ENCODE measurements at places on chromosomes 1 and 21.
A peak's percentile ranks its signal among the peaks of the same experiment; 100 is the strongest.

- DNase-seq = no peak
These were observed 281.6 kb upstream of the FMN2 start for GRCh38 chr1:239810061-239810481.

DNA sequence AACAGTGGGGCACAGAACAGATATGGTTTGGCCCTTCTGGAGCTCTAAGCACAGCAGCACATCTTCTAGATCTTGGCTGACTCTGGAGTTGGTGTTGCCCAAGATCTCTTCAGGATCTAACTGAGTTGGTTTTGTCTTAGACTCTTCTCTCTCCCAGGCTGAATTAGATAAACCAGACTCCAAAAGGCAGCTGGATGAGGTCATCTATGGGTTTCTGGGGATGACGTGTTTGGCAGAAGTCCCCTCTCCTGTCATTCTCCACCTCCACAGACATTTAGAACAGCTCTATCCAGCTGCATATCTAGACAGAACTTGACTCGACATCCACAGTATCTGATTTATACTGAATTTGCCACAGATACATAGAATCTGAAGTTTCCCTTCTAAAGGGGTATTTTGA, 75.3 kb downstream of the ST6GALNAC5 start:
- DNase-seq = no peak

GRCh38 chr1:187873126-187873525, 1044.4 kb downstream of the PLA2G4A start:
- no peak for DNase-seq

- no peak for DNase-seq
These were observed 25.0 kb upstream of the CACYBP start for GRCh38 chr1:174974711-174975119.

GRCh38 chr1:18592368-18592767, 38.3 kb upstream of the PAX7 start:
- no peak for DNase-seq

GRCh38 chr1:25109531-25109951, 122.8 kb downstream of the SYF2 start:
- no peak for DNase-seq

DNA sequence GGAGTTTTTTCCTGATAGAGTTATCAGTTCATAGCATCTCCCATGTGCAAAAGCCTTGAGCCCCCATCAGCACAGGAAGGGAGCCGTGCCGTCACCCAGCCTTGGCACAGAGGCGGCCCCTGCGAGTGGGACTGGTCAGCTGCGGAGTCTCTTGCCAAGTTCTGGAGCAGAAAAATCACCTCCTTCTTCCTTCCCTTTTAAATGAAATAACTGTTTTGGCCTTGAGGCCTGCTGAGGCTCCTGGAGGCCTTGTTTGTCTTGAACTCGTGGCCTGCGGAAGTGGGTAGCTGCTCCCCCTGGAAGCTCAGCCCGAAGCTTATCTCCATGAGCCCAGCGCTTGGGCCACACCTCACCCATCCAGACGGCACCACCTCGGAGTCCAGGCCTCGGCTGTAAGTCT, 145.7 kb upstream of the TMEM51 start:
- DNase-seq = no peak

DNA sequence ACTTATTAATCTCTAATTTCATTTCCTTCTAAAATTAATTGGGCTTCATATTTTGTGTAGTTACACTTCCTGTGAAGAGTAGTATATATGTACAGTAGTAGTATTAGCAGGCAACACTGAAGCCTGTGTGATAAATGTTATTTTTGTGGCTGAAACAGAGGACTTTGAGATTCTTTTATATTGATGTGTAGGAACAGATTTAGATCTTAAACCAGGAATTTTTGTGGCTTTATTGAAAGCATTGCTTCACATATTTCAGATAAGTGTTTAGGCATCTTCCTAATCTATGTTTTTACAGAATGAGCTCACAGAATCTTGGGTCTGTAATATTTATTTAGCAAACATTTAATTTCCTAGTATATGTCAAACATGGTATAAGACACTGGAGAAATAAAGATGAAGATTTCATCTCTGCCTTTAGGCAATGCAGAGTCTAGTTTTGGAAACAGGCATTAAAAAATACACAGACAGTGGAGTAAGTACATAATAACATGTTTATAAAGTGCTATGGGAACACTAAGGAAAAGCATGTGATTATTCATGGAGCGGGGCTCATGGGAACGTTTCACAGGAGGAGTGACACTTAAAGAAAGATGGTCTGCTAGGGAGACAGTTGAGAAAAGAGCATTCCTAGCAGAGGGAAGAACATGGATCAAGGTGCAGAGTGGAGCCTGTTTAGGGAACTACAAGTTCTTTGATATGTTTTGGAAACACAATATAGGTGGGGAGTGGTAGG, 52.7 kb downstream of the MIGA1 start:
- peak; percentile 61 for DNase-seq

DNA sequence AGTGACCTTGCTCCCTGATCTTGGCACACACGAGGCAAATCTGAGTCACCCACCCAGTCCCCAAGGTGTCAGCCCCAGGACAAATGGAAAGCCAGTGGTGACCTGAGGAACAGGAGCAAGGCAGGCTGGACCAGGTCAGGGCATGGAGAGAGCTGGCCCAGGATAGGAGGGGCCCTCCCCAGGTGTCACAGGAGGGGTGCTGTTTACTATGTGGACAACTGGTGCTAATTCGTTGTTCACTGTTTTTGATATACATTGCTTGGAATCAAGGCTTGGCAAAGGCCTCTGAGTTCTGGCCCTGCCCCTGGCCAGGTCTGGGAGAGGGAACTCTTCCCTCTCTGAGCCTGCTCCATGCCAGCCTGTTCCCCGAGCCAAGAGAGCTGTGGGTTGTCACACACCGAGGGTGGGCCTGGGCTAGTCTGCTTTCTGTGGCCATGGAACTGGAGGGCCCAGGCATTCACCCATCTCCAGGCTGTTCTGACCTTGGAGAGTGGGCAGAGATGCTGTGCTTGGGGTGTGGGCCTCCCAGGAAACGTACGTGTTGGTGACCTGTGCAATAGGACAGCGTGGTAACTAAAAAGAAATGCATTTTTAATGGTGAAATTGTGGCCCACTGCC, 41.8 kb downstream of the CRYAA start:
- DNase-seq = peak; percentile 59

- no peak for DNase-seq
These were observed 61.2 kb downstream of the CRP start for GRCh38 chr1:159653201-159653600.

DNA sequence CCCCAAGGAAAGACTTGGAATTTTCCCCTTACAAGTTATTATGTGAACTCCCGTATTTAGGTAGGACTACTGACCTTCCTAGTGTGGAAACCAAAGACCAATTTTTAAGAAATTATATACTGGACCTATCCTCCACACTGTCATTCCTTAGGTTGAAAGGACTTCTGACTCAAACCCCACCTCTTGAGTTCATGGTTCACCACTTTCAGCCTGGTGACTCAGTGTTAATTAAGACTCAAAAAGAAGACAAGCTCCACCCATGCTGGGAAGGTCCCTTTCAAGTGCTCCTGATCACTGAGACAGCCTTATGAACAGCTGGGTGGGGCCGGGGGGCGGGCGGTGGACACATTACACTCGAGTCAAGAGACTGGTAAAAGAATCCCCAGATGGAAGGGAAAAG, 113.2 kb downstream of the LRRC53 start:
- DNase-seq = no peak

GRCh38 chr1:202932476-202932875, 5.4 kb upstream of the KLHL12 start:
- DNase-seq = no peak

DNA sequence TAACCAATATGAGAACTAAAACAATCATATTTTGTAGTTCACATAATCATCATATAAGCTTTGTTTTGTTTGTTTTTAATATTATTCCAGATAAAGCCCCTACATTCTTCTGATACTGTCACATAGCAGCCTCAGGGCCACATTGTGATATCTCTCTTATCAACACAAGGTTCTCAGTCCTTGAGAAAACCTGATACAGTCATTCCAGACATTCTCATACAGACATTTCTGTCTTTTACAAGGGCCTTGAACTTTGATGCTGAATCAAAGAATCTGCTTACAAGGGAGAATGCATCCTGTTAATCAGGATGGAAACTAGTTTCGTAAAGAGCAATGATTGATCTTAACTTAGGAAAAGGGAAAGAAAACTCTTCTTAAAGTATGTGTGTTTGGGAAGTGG, 12.7 kb upstream of the VCAM1 start:
- no peak for DNase-seq

- DNase-seq = no peak
These were observed 581.6 kb upstream of the ADAMTS5 start for GRCh38 chr21:27548486-27548885.

- DNase-seq = no peak
These were observed 6.4 kb upstream of the C1orf21 start for GRCh38 chr1:184380468-184380867.

- DNase-seq = peak; percentile 93
These were observed 11.7 kb upstream of the ENO1 start for GRCh38 chr1:8889925-8890785.

- DNase-seq = no peak
These were observed at the start of gene DPT for GRCh38 chr1:168728473-168729404. DPT (minus strand) TSS chr1:168729206; CDS start chr1:168729174, 32 bp downstream.

- no peak for DNase-seq
These were observed 91.9 kb downstream of the NFIA start for GRCh38 chr1:61174060-61174795.

DNA sequence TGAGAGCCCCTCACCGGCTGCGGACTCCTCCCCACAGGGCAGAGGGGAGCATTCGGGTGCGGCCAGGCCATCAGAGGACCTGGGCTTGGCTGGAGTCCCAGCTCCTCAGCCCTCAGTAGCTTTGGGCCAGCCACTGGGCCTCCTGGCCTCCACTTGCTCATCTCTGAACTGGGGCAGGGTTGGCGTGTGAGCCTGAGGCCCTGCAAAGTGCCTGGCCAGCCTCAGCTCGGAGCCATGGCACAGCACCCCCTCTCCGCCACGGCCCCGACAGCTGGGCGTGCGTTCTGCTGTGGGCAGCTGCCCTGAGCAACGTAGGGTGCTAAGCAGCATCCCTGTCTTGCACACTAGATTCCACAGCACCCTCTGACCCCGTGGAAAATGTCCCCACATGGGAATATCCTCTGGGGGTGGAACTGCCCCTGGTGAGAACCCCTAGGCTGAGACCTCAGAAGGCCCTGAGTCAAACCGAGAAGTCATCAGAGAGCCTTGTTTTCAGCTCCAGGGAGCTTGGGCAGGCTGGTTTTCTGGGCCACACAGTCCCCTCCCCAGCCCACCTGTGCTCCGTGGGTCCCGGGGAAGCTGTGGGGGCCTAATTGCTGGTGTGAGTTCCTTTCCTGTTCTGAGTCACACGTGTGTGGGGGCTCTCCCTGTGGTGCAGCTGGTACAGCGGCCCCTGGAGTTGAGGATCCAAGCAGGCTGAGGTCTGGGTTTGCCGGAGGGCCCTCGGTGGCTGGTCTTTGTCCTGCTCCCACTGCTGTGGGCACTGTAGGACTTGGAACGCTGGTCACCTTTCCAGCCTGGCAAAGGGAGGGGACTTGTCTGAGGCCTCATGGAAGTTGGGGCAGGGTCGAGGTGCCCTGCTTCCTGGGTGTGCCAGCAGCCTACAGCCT, 24.5 kb downstream of the TP73 start:
- no peak for DNase-seq

DNA sequence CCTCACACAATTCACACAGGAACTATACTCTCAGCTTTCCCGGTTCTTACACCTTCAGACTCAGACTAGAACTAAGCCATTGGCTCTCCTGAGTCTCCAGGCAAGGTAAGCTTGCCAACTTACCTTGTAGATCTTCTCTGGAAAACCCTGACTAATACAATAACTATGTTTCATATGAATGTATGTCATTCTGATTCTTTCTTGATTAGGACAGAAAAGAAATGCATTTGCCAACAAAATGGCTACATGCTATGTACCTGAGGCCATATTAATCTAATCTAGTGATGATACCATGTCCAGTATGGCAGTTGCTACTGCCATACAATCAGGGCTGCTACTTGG, 9.8 kb upstream of the ZSWIM5 start:
- DNase-seq = no peak

DNA sequence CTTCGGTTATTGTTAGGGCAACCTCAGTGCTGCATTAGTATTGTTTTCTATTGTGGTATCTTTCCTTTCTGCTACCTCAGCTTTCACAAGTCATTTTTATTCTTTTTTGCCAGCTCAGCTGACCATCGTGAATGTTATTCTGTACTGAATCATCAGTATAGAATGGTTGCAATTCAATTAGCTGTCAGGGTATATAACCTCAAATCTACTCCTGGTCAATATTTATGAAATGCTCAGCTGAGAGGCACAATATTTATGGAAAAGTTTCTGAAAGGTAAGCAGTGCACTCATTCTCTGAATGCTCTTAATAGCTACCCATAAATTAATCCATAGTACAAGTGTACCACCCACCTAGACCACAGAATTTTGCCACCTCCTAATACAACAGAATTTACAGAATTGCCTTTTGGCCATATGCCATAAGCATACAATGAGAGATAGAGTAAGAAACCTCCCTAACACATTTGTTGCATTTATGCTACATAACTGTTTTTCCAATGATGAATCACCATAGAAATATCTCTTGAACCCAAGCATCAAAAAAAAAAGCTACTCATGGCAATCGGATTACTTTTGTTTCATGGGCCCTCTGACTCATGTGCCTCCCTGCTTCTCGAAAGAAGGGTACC, 732.6 kb upstream of the CHRM3 start:
- peak; percentile 73 for DNase-seq

DNA sequence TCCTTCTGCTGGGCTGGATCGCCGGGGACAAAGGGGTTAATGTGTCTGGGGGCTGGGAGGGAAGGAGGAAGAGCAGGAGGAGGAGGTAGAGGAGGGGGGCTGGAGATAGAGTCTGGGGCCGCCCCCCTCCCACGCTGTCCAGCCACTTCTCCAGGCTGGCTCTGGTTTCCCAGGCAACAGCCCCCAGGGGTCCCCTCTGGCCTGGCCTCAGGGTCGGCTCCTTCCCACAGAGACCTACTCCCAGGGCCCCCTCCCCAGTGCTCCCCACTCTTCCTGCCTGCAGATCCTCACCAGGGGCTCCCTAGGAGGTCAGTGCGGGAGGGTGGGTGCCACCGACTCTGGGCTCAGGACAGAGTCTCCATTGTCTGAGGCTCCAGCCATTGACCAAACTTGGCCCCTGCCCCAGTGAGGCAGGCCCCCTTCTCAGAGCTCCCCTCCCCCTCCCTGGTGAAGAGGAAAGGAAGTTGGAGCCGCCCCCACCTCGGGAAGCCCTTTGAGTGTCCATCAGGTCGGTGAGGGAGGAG, 34.1 kb downstream of the ARHGEF10L start:
- DNase-seq = no peak

DNA sequence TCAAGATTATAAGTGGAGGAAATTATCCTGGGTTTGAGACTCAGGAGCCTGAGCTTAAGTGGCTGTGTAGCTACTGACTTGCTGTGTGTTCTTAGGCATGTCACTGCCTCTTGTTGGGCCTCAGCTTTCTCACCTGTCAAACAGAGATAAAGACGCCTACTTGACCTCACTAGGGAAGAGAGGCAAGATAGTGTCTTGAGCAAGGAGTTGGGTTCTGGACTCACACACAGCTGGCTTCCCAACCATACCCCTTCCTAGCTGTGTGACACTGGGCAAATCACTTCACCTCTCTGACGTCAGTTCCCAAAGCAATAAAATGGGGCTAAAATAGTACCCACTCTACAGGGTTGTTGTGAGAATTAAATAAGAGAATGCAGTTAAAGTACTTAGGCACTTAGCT, 11.6 kb upstream of the EPB41 start:
- no peak for DNase-seq

GRCh38 chr1:9746211-9746610, 77.6 kb downstream of the CLSTN1 start:
- DNase-seq = peak; percentile 43

GRCh38 chr1:21634806-21635535, 34.2 kb downstream of the RAP1GAP start:
- DNase-seq = no peak

- peak; percentile 90 for DNase-seq
These were observed 5.2 kb upstream of the OXCT2 start for GRCh38 chr1:39776400-39776713.
